ENCODE measurements at places on chromosomes 12 and 14.

GRCh38 chr14:100684154-100684553 is 42.5 kb upstream of the DLK1 start:
- DNase-seq, result no peak

- DNase-seq, result no peak
Observed at GRCh38 chr12:65122703-65123102, 1.6 kb upstream of the WIF1 start.

- no peak for DNase-seq
Observed at GRCh38 chr14:76323331-76324050, 52.4 kb upstream of the ESRRB start.

DNA sequence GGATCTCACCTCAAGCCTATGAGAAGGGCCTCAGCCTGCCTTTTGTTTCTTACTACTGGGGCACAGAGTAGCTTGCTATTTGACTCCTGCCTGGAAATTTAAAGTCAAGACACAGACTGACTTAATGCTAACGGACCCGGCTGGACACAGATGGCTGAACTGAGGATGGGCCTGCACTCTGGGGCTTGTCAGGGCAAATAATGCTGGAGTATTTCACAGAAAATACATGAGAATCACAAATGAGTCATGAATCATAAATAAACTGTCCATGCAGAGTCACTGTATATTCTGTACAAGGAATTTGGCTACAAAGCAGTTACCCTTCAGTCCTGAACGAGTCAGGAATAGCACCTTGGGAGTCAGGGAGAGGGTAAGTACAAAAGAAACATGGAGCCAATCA is 683.2 kb upstream of the FOXG1 start:
- no peak for DNase-seq

DNA sequence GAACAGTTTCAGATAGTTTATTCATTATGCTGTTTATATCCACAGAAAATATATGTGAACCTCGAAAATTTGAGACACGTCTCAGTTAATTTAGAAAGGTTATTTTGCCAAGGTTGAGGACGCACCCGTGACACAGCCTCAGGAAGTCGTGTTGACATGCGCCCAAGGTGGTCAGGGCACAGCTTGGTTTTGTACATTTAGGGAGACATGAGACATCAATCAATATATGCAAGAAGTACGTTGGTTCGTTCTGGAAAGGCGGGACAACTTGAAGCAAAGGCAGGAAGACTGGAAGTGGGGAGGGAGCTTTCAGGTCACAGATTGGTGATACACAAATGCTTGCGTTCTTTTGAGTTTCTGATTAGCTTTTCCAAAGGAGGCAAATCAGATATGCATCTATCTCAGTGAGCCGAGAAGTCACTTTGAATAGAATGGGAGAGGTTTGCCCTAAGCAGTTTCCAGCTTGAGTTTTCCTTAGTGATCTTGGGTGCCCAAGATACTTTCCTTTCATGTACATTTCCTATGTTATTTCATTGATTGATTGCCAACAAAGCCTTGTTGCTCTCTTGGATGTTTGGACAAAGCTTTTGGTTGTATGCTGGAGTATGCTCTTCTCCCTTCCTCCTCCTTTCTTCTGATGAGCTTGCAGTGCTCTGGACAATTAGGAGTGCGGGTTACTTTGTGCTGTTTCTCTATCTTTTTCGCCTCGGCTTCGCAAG is 3.2 kb downstream of the SNAPC1 start:
- no peak for DNase-seq

- DNase-seq, result peak; percentile 100
Observed at GRCh38 chr14:36767603-36768281, 106.1 kb downstream of the PAX9 start.

DNA sequence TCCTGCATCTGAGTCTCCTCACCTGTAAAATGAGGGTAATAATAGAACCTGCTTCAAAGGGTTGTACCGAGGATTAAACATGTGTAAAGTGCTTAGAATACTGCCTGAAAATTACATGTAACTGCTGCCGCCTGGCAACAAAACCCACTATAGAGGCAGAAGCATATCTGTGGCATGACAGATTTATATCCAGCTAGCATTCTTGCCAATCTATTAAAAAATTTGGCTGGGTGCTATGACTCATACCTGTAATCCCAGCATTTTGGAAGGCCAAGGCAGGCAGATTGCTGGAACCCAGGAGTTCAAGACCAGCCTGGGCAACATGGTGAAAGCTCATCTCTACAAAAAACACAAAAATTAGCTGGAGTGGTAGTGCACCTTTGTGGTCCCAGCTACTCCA is 16.4 kb upstream of the KSR2 start:
- DNase-seq, result no peak

DNA sequence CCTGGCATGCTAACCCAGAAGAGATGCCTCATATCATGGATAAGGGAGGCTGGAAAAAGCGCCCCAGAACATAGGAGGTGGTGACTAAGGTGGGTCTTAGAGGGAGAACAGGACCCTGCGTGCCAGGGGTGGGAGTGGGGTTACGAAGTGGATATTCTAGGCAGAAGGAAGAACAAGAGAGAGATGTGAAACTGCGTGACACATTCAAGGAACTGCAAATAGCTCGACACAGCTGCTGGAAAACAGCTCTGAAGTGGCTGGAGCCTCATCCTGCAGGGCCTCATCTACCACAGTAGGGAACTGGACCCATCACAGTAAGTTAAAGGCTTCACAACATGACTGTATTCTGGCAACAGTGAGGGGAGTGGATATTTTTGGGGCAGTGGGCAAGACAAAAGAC is 61.1 kb downstream of the RNF34 start:
- DNase-seq, result no peak

GRCh38 chr12:659090-659683 is 4.1 kb downstream of the NINJ2 start:
- no peak for DNase-seq

- no peak for DNase-seq
Observed at GRCh38 chr14:69226736-69227135, 33.2 kb upstream of the GALNT16 start.

DNA sequence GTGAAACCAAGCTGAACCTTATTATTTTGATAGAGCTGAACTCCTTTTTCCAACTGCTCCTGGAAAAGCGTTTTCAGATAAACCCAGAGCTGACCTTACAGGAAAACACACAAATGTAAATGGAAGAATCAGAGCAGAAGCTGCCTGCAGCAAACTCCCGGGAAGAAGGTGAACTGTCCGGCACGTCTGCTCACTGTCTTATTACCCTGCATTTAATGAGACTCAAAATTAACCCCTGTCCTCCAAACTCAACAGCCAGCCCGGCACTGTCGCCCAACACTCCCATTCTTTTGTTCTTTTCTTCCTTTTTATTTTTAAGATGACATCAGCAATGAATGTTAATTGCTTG is 1046.9 kb upstream of the FLRT2 start:
- DNase-seq, result no peak

DNA sequence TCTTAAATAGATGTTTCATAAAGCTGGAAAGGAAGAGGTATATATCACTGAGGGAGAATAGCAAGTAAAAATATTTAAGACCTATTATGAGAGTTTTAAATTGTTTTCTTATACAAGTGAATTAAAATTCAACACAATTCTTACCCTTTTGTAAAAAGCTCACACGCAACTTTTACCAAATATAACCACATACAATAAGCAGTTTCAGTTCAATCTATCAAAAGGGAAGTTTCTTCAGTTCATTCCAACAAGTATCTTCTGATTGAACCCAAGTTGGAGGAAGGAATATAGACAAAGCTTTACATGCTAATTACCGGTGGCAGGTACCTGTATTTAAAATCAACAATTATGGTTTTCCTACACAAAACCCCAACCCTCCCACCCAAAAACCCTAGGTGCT is 41.1 kb downstream of the GTF2A1 start:
- no peak for DNase-seq

- no peak for DNase-seq
Observed at GRCh38 chr12:103771466-103771865, 69.6 kb downstream of the NT5DC3 start.

- DNase-seq, result no peak
Observed at GRCh38 chr12:42696406-42697149, 107.0 kb upstream of the PRICKLE1 start.

GRCh38 chr14:52873694-52874093 is 77.2 kb downstream of the FERMT2 start:
- no peak for DNase-seq

DNA sequence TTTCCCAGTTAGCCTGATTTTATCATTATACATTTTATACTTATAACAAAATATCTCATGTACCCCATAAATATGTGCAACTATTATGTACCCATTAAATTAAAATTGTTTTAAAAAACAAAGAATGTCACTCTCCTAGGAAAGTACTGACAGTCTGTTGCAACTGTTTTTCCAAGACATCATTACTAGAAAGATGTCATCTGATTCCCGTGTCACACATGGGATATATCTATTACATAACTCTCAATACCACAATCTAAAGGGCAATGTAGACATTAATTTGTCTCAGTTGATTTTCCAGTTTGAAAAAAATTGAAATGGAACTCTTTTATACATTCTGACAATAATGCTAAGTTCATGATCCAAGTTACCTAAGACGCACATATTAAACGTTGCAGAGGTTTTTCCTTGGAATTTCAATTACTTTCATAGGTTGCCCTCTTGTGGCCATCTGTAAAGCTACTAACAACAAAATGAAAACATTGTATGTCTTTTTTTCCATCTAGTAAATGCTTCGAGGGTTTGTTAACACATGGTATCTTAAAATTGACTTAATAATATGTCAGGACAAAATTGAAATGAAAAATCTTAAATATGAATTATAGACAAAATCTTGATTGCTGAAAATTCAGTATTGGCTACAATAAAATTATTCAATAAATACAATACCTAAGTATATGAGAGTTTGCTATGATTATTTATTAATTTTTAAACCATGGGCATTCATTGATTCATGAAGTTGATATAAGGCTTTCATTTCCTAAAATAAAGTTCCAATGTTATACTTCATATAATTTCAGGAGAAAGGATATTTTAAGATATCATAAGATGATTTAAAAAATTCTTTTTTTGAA is 131.6 kb downstream of the PPFIA2 start:
- peak; percentile 25 for DNase-seq

GRCh38 chr14:52650774-52651173 is 44.6 kb downstream of the ERO1A start:
- no peak for DNase-seq

GRCh38 chr12:101855976-101856375 is 21.4 kb upstream of the DRAM1 start:
- DNase-seq, result no peak

GRCh38 chr14:58659846-58660245 is 22.1 kb downstream of the DACT1 start:
- DNase-seq, result no peak

- DNase-seq, result no peak
Observed at GRCh38 chr12:89768586-89769482, 60.2 kb upstream of the ATP2B1 start.

DNA sequence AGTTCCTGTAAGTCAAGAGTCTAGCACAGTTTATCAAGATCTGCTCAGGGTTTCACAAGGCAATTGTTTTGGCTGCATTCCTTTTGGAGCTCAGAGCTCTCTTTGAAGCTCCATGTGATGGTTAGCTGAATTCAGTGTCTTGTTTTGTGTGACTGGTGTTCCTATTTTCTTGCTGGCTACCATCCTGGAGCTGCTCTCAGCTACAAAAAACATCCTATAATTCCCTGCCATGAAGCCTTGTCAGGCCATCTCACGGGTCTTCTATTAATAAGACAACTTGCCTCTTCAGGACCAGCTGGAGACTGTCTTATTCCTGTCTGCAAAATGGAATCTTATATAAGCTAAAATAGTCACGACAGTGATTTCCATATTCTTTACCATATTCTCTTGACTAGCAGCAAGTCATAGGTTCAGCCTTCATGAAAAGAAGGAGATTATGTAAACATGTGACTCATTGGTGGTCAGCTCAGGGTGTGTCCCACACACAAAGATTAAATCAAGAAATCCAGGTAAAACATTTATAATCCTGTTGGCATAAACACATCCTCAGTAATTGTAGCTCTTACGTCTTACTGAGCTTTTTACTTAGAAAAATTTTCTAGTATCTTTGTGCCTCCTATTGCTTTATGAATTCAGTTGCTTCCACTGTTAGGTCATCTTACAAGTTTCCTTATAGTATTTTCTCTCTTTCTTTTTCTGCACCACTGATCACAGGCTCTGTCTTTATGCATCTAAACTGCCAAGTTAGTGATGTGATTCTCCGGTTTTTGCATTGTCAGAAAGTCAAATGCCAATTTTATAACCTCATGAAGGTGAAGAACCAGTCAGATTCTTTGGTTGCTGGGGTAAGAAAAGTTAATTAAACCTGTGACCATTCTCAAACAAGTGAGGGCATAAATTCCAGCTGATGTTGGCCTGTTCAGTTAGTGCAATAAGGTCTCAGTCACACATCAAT is 378.5 kb upstream of the MGAT4C start:
- no peak for DNase-seq

DNA sequence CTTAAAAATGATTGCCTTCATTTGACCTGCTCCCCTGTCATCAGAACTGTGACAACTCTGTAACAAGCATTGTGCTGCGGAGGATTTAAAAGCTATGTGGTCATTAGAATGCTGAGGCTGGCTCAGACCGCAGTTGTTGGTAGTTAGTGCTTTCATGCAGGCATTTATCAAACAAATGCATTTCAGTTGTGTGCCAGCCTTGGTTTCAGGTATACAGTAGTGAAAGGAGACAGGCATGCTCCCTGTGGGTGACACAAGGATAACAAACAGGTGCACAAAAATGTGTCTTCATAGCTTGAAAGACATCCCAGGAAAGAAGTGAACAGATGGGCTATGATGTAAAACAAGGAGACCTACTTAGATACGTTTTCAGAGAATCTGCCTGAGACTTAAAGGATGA is 60.6 kb downstream of the MARK3 start:
- DNase-seq, result no peak

GRCh38 chr12:29929295-29929694 is 145.6 kb upstream of the TMTC1 start:
- no peak for DNase-seq

DNA sequence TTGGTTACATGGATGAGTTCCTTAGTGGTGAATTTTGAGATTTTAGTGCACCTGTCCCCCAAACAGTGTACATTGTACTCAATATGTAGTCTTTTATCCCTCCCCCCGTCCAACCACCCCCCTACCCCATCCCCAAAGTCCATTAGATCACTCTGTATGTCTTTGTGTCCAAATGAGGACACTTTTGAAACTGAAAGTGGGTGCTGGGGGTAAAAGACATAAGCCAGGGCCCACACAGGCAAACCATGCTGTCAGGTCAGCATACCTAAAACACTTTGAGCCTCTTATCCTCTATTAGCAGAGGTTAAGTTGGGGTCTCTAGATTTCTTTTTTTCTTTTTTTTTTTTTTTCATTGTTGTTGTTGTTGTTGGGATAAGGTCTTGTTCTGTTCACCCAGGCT is 31.3 kb upstream of the KICS2 start:
- DNase-seq, result no peak

All from DMS79 treated with DMSO at 0.1 percent for 48 hours (cell line).